ENCODE measurements at places on chromosomes 3 and 15. TPM values are rescaled to one million over a fixed set of nuclear protein-coding genes. Genes with fewer than 3 reads are reported as not detected.
A peak's percentile ranks its signal among the peaks of the same experiment; 100 is the strongest.

- H3K27ac ChIP-seq, result no peak overlapping the region
- H3K4me3 ChIP-seq, result no peak overlapping the region
- no peak for DNase-seq
- H3K36me3 ChIP-seq, result no peaks in the 10 kb centered on the region
- H3K27me3 ChIP-seq, result no peaks in the 10 kb centered on the region
These were observed 954.8 kb downstream of the GBE1 start for GRCh38 chr3:80806673-80807072.

DNA sequence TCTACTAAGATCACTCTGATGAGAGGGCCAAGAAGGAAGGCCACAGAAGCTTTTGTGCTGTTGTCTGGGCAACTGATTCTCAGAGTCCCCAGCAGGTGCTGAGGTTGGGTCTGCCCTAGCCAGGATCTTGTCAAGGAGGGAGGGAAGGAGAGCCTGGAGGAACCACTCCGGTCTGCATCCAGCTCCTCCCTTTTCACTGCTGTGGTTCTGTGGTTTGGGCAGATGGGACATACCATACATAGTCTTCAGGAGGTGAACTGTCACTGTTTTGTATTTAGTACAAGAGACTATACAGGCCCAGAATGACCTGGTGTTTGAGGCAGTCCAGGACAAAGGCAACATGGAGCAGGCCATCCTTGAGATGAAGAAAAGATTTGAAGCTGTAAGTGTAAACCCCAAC, 21.9 kb downstream of the C3orf62 start:
- H3K27me3 ChIP-seq, result no peaks in the 10 kb centered on the region
- DNase-seq, result no peak
- peaks cover 4% of the 10 kb centered on the region for H3K4me1 ChIP-seq
- no peaks in the 10 kb centered on the region for H3K36me3 ChIP-seq
- no peak overlapping the region for H3K4me3 ChIP-seq

GRCh38 chr3:51860703-51861665, at the start of gene IQCF2:
IQCF2 (plus strand) TSS chr3:51861615; CDS start chr3:51861667, 52 bp downstream.
- no peak within 1 kb of the TSS for H3K4me3 ChIP-seq
- no peak within 1 kb of the TSS for H3K27ac ChIP-seq

DNA sequence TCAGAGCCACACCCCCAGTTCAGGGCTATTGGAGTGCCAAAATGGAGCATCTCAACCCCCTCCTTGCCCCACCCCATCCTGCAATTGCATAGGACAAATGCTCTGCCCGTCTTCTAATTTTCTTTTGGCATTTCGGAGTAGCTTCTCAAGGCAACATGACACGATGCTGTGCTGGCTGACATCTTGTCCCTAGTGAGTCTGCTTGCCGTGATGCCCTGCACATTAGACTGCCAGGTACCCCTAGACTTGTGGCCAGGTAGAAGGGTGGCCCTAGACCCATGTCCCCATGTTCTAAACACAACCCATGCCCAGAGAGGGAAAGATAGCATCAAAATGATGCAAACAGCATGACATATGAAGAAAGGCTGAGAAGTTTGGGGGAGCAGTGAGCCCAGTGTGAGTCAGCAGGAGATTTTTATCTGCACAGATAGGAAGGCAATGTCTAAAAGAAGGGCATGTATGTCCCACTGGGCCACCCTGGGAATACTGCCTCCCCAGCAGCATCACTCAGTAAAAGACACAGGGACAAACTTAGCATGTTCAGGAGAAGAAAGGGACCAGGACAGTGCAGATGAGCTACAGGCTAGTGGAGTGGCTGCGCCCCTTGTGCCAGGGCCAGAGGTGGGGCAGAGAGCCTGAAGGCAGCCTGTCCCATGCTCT, 36.8 kb downstream of the CA12 start:
- H3K27me3 ChIP-seq, result no peaks in the 10 kb centered on the region
- no peak overlapping the region for H3K27ac ChIP-seq
- DNase-seq, result no peak
- H3K36me3 ChIP-seq, result no peaks in the 10 kb centered on the region

GRCh38 chr3:78267235-78267634, 1227.3 kb downstream of the ROBO2 start:
- H3K36me3 ChIP-seq, result no peaks in the 10 kb centered on the region
- no peak overlapping the region for H3K27ac ChIP-seq
- DNase-seq, result no peak
- no peaks in the 10 kb centered on the region for H3K27me3 ChIP-seq
- peaks cover 7% of the 10 kb centered on the region for H3K4me1 ChIP-seq
- H3K4me3 ChIP-seq, result no peak overlapping the region

GRCh38 chr15:60803059-60803458, 324.1 kb upstream of the ICE2 start:
- no peak overlapping the region for H3K4me3 ChIP-seq
- DNase-seq, result no peak
- H3K36me3 ChIP-seq, result no peaks in the 10 kb centered on the region
- peaks cover 4% of the 10 kb centered on the region for H3K27me3 ChIP-seq
- H3K4me1 ChIP-seq, result no peaks in the 10 kb centered on the region

- H3K27ac ChIP-seq, result no peak overlapping the region
- no peak overlapping the region for H3K4me3 ChIP-seq
- no peaks in the 10 kb centered on the region for H3K4me1 ChIP-seq
- DNase-seq, result no peak
- peaks cover 21% of the 10 kb centered on the region for H3K27me3 ChIP-seq
These were observed 58.1 kb upstream of the AGBL1 start for GRCh38 chr15:86021281-86022264.

GRCh38 chr3:127363171-127363570, 75.3 kb upstream of the PRR20G start:
- no peaks in the 10 kb centered on the region for H3K4me1 ChIP-seq
- peaks cover 17% of the 10 kb centered on the region for H3K27me3 ChIP-seq
- no peak for DNase-seq
- H3K36me3 ChIP-seq, result no peaks in the 10 kb centered on the region
- H3K27ac ChIP-seq, result no peak overlapping the region

DNA sequence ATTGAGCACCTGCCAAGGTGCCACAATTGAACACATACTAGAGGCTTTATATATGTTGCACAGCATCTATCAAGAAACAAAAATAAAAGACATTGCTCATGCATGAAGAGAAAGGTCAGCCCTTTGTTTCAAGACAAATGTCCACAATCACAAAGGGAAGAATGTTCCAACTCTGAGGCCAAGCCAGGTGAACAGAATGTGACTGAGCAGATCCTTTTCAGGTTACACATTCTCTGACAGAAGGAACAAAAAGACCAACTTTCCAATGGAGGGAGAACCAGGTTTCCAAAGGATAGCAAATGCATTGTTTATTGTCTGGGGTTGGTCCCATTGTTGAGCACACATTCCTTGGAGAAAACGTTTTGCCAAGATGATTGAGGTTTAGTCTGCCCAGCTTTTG, 50.2 kb upstream of the FAM174B start:
- H3K36me3 ChIP-seq, result no peaks in the 10 kb centered on the region
- H3K27me3 ChIP-seq, result peaks cover 21% of the 10 kb centered on the region
- no peak for DNase-seq
- H3K4me3 ChIP-seq, result no peak overlapping the region
- no peaks in the 10 kb centered on the region for H3K4me1 ChIP-seq
- H3K27ac ChIP-seq, result no peak overlapping the region

DNA sequence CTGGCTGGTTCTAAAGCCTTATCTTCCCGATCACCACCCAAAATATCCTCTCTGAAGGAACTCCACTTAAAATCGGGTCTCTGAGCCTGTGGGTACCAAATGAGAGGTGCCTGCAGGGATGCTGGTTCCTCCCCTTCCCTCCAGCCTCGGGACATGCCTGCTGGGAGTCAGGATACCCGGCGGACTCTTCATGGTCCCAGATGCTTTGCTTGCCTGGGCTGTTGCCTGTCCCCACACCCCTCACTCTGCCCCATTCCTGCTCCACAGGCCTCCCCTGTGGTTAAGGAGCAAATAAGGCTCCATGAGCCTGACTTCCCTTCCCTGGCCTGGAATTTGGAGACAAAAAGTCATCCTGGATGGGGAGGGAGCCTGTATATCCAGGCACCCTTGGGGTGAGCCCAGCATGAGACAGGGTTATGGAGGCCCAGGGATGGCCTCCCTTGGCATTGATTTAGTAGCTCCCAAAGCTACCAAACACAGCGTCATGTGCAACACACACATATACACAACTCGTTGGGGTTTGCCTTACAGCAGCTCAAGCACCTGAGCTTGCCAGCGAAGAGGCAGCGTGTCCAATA, 12.3 kb upstream of the CORO2B start:
- H3K4me3 ChIP-seq, result no peak overlapping the region
- H3K27me3 ChIP-seq, result peaks cover 16% of the 10 kb centered on the region
- H3K36me3 ChIP-seq, result no peaks in the 10 kb centered on the region
- peak overlapping the region; percentile 49 for H3K27ac ChIP-seq

GRCh38 chr3:127425505-127426443, 137.9 kb upstream of the PRR20G start:
- no peak for DNase-seq
- no peak overlapping the region for H3K4me3 ChIP-seq
- no peak overlapping the region for H3K27ac ChIP-seq
- no peaks in the 10 kb centered on the region for H3K4me1 ChIP-seq

DNA sequence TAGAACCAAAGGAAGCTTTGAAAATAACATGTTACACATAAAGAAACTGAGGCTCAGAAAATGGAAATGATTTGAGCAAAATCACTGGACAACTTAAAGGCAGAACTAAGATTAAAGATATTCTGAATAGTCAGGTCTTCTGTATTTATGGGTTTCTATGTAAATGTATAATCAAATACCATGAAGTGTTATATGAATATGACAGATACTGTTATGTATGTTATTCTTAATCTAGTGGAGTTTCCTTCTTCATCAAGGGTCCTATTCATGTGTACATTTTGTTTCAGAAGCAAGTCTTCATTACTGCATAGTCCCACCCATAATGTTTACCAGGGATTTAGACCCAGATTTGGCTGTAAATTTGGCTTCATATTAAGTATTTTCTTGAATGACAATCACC, 470.9 kb upstream of the TPRG1 start:
- no peak overlapping the region for H3K27ac ChIP-seq
- DNase-seq, result no peak
- no peaks in the 10 kb centered on the region for H3K36me3 ChIP-seq
- no peak overlapping the region for H3K4me3 ChIP-seq
- H3K4me1 ChIP-seq, result peaks cover 25% of the 10 kb centered on the region

DNA sequence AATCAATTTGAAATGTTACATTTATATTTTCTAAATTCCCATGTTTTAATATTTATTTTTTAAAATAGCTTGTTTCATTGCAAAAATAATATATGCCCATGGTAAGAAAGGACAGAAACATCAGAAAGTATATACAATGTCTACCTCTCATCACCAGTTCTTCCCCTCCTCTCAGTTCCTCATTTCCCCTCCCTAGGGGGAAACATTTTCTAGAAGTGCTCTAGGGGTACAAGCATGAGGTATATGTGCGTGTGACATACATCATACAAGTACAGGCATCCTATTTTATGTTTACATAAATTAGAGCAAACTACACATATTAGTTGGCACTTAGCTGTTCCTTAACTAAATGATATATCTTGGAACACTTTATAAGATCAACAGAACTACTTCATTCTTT, 189.3 kb upstream of the VEPH1 start:
- no peak for DNase-seq
- no peaks in the 10 kb centered on the region for H3K36me3 ChIP-seq
- no peaks in the 10 kb centered on the region for H3K27me3 ChIP-seq
- H3K27ac ChIP-seq, result no peak overlapping the region
- H3K4me1 ChIP-seq, result no peaks in the 10 kb centered on the region

DNA sequence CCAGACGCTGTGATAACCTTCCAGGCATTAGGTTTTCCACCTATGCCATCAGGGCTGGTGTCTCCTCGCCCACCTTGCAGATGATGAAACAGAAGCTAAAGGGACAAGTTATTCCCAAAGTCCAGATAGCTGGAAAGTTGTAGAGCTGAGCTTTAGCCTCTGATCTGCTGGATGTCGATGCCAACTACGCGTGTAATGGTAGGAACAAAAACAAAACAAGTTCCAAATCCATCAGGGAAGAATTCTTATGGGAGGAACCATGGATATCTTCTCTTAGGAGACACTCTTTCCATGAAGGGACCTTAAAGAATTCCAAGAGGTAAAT, 28.1 kb upstream of the RHO start:
- no peak overlapping the region for H3K4me3 ChIP-seq
- peaks cover 10% of the 10 kb centered on the region for H3K36me3 ChIP-seq
- H3K27ac ChIP-seq, result peak overlapping the region; percentile 33
- no peak for DNase-seq

DNA sequence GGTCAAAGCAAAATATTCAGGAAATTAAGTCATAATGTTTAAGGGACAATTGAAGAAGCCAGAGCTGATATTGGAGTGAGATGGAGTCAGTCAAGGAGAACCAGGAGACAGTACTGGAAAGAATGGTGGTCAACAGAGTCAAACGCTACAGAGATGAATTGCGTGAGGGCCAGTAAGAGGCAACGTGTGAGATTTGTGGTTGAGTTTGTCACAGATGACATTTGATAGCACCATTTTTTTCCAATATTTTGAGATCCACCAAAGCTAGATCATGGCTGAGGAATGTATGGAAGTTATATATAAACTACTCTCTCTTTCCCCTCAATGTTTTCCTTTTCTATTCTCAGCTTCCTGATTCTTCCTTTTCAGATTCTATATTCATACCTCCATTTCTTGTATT, 375.1 kb upstream of the ROBO2 start:
- no peaks in the 10 kb centered on the region for H3K4me1 ChIP-seq
- no peak overlapping the region for H3K4me3 ChIP-seq
- no peaks in the 10 kb centered on the region for H3K36me3 ChIP-seq
- no peaks in the 10 kb centered on the region for H3K27me3 ChIP-seq
- no peak overlapping the region for H3K27ac ChIP-seq

GRCh38 chr3:187804745-187805121, 59.5 kb upstream of the BCL6 start:
- H3K36me3 ChIP-seq, result no peaks in the 10 kb centered on the region
- peaks cover 8% of the 10 kb centered on the region for H3K27me3 ChIP-seq
- no peak for DNase-seq
- no peak overlapping the region for H3K27ac ChIP-seq
- no peak overlapping the region for H3K4me3 ChIP-seq
- H3K4me1 ChIP-seq, result peaks cover 18% of the 10 kb centered on the region

- no peak overlapping the region for H3K27ac ChIP-seq
- H3K4me3 ChIP-seq, result no peak overlapping the region
- H3K4me1 ChIP-seq, result peaks cover 4% of the 10 kb centered on the region
These were observed 5.2 kb downstream of the POC1A start for GRCh38 chr3:52149021-52149420.

GRCh38 chr3:136979684-136980083, 21.9 kb downstream of the IL20RB start:
- no peaks in the 10 kb centered on the region for H3K36me3 ChIP-seq
- no peaks in the 10 kb centered on the region for H3K4me1 ChIP-seq
- H3K4me3 ChIP-seq, result no peak overlapping the region
- H3K27me3 ChIP-seq, result no peaks in the 10 kb centered on the region
- no peak for DNase-seq
- no peak overlapping the region for H3K27ac ChIP-seq

Gene ABCC5
- 9.3 TPM for polyA plus RNA-seq

Gene SATB1
- 68.6 TPM for polyA plus RNA-seq

Gene SAMD7
- 0.11 TPM for polyA plus RNA-seq

Gene SNX22
- 55.7 TPM for polyA plus RNA-seq

Gene RPL4
- 850 TPM for polyA plus RNA-seq

Gene FAM81A
- 23.1 TPM for polyA plus RNA-seq

Gene CYP11A1
- not detected for polyA plus RNA-seq

Gene ACKR4
- not detected for polyA plus RNA-seq

Gene USP8
- polyA plus RNA-seq, result 73.9 TPM

Gene ACTC1
- not detected for polyA plus RNA-seq

Gene RGMA
- not detected for polyA plus RNA-seq

Gene ISG20
- polyA plus RNA-seq, result 1,008 TPM

Measured in naive B cell (primary cell).